ENCODE measurements at places on chromosomes 3 and 15.

GRCh38 chr15:61034678-61035291 is 194.3 kb downstream of the RORA start:
- DNase-seq = peak; percentile 33

DNA sequence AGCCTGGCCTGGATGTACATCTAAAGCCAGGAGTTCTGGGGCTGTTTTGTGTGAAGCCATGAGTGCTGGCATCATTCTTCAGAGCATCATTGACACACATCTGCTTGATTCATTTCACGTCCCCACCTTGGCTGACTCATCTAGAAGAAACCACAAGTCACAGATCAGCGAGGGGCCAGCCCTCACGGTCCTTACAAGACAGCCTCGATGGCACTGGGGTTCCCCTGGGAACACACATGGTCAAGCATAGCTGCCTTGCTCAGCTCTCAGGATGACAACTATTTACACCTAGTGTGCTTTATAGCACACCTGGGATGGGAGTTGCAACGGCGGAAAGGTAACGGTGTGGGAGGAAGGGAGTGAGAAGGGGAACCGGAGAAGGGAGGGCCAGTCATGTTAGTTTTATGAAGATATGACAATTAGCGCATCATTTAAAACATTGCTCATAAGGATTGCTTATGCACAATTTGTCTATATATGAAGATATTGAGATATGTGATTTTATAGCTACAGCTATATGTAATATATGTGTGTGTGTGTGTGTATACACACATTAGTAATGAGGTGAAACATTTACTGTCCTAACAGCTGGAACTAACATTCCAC is 227.1 kb downstream of the RPLP1 start:
- no peak for DNase-seq

- no peak for DNase-seq
Measured at GRCh38 chr15:93478947-93479346, 389.9 kb upstream of the RGMA start.

DNA sequence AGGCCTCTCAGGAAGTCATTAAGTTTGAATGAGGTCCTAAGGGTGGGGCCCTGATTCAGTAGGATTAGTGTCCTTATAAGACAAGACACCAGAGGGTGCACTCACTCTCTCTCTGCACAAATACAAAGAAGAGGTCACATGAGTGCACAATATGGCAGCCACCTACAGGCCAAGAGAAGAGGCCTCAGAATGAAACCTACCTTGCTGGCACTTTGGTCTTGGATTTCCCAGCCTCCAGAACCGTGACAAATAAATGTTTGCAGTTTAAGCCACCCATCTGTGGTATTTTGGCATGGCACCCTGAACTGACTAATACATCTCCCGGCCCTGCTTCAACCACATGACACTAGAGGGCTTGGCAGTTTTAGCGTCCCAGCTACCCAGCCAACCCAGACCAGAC is 73.9 kb upstream of the CHRNB4 start:
- no peak for DNase-seq

- no peak for DNase-seq
Measured at GRCh38 chr15:35455201-35455600, 90.8 kb downstream of the DPH6 start.

GRCh38 chr15:50117431-50118027 is 1.5 kb downstream of the ATP8B4 start:
- no peak for DNase-seq

DNA sequence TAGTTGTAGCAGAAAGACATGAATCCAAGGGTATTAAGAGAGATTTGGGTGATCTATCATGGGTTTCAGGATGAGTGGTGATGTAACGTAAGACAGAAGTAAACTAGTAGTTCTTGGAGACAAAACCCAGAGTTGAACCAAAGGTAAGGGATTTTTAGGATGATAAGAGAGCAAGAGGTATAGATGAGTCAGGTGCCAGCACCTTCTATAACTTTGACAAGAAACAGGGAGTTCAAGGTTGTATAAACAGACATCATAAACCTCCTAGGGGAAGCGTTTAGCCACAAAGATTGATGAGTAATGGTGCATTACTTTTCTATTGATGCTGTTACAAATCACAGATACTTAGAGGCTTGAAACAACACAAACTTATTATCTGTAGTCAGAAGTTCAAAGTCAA is 447.3 kb upstream of the ARHGEF26 start:
- DNase-seq = no peak

DNA sequence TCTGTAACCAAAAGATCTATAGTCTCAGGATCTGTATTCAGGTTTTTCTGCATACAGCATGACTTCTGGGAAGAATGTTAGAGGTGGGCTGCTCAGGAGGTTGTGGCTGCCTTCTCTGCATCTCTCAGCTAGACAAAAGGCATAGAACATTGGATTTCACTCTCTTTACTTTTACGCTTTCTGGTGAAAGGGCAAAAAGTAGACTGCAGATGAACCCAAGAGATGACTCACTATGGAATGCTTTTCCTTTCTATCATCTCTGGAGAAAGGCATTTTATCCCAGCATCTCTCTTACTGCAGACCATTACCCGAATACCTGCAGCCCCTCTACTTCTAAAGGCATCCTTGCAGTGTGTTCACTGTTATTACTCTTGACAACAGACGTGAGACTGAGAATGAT is 222.2 kb downstream of the WNT5A start:
- no peak for DNase-seq

DNA sequence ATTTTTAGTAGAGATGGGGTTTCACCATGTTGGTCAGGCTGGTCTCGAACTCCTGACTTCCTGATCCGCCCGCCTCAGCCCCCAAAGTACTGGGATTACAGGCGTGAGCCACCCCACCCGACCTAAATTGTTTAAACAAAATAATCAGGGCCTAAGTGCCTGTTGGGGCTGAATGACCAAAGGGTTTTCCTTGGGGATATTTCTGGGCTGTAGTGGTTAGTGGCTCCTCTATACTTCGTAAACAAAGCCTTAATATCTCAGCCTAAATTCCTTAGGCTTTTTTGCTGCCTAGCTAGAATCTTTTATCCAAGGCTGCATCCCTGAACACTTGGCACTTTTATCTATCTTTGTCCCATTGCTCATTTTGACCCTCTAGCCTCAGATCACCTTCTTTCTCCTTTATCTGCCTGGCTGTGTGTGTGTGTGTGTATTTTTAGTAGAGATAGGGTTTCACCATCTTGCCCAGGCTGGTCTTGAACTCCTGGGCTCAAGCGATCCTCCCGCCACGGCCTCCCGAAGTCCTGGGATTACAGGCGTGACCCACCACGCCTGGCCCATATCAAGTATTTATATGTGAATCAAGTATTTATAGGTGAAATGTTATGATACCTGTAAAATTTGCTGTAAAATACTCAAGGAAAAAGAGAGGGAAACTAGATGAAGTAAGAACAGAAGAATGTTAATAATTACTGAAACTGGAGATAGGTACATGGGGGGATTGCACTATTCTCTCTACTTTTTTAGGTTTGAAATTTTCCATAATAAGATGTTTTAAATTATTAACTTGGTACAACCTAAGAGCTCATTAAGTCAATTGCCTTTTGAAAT is 1.8 kb downstream of the NUSAP1 start:
- DNase-seq = no peak

DNA sequence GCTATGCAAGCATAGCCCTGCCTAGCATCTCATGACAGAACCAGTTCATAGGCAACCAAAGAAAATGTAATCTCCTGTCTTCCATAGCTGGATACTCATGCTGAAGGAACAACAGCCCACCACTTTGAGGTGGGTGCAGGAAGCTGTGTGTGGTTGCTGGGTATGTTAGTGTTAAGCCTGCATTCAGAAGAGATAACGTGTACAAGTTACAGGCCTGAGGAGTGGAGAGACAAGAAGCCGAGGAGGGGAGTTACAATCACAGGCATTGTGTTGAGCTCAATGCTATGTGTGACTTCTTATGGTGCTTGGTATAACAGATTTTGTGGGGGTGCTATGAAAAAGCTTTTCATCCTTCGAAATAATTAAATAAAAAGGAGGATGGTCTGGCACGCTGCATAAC is 42.8 kb upstream of the SECISBP2L start:
- no peak for DNase-seq

DNA sequence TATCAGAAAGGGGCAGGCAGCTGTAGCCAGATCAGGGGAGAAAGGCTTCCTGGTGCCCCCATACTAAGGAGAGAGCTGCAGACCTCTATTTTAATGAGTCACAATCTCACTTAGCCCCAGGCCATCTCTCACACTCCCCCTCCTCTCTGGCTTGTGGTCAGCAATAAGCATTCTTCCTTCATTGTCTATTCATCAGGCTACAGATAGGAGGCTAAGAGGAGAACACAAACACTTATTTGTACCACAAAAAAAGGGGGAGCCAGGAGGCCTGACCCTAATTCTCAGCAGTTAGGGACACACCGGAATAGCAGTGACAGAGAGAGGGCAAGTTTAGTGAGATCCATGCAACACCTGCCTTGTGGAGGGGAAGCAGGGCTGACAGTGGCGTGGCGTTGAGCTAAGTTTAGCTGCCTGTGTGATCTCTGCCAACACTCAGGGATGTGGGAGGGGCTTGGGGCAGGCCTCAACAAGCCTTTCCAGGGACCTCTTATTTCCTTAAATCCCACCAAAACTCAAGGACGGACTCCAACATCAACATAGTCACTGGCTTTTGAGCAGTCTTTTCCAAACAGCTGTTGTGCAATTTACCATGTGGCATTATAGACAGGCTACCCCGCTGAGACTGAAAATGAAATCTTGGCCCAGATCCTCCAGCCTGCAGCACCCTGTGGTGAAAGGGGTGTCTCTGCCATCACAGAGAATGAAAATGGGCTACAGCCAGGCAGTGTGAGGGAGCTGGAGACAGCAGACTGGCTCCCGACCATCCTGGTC is 191.9 kb upstream of the TSC22D2 start:
- DNase-seq = peak; percentile 28

DNA sequence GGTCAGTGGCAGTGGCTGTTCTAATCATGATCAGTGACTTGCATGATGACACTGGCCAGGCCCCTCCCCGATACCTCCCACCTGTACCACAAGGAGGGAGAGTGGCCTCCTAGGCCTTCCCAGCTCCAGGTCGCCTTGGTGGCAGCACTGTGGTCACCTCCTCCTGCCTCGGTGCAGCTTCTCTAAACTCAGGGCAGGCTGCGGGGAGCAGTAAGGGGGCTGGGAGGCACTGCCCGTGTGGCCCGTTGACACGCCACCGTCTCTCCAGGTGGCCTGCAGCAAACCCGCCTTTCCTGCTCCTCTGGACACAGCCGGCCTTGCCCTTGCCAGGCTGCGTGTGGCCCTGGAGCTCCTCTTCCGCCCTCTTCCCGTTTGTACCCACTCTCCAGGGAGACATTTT is 184.1 kb downstream of the XXYLT1 start:
- DNase-seq = no peak

- no peak for DNase-seq
Measured at GRCh38 chr3:117450026-117450425, 740.4 kb downstream of the TUSC7 start.

GRCh38 chr3:168026764-168027163 is 69.0 kb downstream of the GOLIM4 start:
- no peak for DNase-seq

GRCh38 chr3:27349832-27350231 is 19.4 kb downstream of the NEK10 start:
- no peak for DNase-seq

GRCh38 chr15:62994975-62995681 is 47.4 kb upstream of the TPM1 start:
- DNase-seq = peak; percentile 47

DNA sequence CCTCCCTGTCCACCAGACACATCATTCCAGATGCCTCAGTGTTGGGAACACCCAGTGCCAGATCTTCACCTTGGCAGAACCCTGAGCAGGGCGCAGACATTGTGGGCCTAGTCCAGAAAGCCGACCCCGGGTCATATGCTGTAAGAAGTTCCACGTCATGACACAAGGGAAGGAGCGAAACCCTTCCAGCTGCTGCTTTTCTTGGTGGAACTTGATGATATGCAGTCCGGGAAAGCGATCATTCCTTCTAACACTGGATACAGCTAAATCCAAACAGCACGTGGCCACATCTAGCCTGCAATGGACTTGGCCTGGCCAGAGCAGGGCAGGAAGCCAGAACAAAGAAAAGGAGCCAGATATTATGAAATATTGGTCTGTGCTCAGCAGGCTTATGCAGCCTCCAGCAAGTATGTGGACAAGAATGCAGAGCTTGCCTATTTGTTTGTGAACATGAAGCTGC is 22.0 kb downstream of the GASK1A start:
- peak; percentile 72 for DNase-seq

- no peak for DNase-seq
Measured at GRCh38 chr3:140586311-140586710, 91.6 kb upstream of the TRIM42 start.

GRCh38 chr3:116579840-116580239 is 129.7 kb upstream of the TUSC7 start:
- peak; percentile 2 for DNase-seq

DNA sequence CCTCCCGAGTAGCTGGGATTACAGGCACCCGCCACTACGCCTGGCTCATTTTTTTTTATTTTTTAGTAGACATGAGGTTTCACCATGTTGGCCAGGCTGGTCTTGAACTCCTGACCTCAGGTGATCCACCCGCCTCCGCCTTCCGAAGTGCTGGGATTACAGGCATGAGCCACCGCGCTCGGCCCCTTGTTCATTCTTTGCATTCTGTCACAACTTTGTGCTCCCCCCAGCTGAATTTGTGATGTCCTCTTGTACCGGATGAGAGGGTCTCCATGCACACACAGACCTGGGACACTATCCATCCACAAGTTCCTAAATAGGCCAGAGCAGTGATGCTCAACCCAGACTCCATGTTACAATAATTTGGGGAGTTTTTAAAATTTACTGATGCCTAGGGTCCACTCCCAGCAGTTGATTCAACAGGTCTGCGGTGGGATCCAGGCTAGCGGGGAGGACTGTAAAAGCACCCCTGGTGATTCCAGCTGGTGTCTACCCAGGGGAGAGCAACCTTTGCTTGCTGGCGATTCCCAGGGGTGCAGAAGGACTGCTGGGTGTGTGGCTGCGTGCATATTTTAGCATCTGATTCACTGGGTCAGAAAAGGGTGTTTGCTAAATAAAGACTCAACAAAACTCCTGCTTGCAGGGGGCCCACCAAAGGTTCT is 1.0 kb downstream of the RASSF1 start:
- peak; percentile 63 for DNase-seq

GRCh38 chr3:96537165-96537564 is 277.2 kb upstream of the EPHA6 start:
- DNase-seq = no peak

DNA sequence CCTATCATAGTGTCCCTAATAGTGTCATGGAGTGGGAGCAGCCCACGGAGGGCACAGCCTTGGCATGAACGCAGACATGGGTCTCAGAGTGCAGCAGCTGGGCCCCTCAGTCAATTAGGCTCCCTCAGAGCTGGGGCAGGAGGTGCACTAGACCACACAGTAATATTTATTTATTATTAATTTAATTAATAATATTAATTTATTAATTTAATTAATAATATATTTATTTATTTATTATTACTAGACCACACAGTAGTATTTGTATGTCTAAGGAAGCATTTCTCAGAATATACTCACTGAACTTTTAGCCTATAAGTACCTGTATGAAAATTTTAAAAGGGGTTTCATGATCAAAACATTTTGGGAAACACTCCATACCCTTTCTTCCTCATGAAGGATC is 5.3 kb downstream of the CCR5AS start:
- DNase-seq = no peak

GRCh38 chr15:89910891-89911626 is 1.7 kb downstream of the ARPIN start:
- no peak for DNase-seq

GRCh38 chr15:40459391-40460015 is 11.3 kb upstream of the CHST14 start:
- DNase-seq = no peak

All from brain microvascular endothelial cell (primary cell).